ENCODE measurements at places on chromosomes 4 and X. TPM values are rescaled to one million over a fixed set of nuclear protein-coding genes. Genes with fewer than 3 reads are reported as not detected.
A peak's percentile ranks its signal among the peaks of the same experiment; 100 is the strongest.

GRCh38 chrX:134525086-134525792 is 65.3 kb downstream of the HPRT1 start:
- no peak overlapping the region for H3K27ac ChIP-seq
- no peaks in the 10 kb centered on the region for H3K4me1 ChIP-seq
- no peak overlapping the region for H3K4me3 ChIP-seq

DNA sequence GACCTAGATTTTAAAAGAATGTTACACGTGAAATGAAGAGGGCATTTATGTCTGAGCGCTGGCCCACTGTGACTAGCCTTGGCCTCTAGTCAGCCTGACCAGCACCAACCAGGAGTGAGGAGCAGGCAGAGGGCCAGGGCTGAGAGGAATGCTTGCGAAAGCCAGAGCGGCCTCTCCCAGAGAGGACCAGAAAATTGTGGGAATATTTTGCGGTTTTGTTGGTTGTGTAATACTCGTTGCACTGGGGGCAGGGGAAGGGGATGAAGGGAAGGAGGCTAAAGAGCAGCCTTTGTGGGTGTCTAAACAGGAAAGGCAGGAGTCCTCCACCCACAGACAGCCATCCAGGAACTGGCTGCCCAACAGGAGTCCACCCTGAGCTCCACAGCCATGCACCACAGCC is 3.8 kb downstream of the GABRE start:
- no peak overlapping the region for H3K27ac ChIP-seq
- peak; percentile 54 for DNase-seq
- H3K27me3 ChIP-seq = peaks cover 26% of the 10 kb centered on the region
- no peak overlapping the region for H3K4me3 ChIP-seq

Gene MAGEC2
- total RNA-seq = not detected

Gene CRLF2
- total RNA-seq = 0.88 TPM

DNA sequence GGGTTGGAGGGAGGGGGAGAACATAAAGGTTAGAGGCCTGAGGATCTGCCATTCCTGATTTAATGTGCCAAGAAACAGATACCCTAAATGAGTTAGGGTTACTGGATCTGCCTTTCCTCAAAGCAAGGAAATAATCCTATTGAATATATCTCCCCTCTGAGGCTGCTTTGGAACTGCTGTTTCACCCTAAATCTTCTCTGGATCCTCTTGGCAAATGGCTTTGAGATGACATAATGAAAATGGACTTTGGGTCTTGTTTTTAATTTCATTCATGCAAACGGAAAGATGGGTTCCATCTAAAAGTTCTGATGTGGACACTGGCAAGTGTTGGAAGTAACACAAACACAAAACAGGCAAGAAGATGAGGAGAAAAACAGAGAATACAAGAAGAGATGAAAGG is 23.0 kb upstream of the MAOA start:
- no peak overlapping the region for H3K4me3 ChIP-seq
- no peaks in the 10 kb centered on the region for H3K27me3 ChIP-seq
- no peak overlapping the region for H3K27ac ChIP-seq
- DNase-seq = no peak
- H3K36me3 ChIP-seq = no peaks in the 10 kb centered on the region

DNA sequence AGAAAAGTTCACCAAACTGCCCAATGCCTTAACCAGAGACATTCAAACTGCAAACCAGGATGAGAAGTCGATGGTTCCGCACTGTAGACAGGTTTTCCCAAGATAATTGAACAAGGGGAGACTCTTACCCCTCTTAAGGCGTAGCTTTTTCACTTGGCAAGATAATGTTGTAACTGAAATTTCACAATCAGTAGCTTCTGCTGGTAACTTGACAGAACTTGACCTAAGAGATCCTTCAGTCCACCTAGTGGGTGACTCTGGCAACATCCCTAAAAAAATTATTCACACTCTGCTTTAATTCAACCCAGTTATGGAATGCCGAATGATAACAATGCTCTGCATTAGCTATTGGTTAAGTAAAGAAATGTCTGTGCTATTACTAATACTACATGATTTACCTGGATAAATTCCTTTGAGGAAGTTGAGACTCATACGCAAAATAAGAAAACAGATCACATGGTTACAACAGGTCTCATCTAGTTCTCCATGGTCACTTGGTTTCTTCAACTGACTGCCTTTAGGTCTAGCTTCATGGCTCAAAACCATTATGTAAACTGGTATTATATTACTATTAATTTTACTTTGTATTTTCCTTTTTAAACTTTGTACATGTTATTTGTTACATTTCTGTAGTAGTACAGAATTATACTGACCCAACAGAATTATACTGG is 9.1 kb downstream of the ELF2 start:
- no peak for DNase-seq
- no peak overlapping the region for H3K27ac ChIP-seq
- no peaks in the 10 kb centered on the region for H3K4me1 ChIP-seq
- H3K27me3 ChIP-seq = no peaks in the 10 kb centered on the region

Gene KCND1
- total RNA-seq = 1.2 TPM

GRCh38 chr4:47838445-47838844 is 578 bp upstream of the CORIN start:
- H3K36me3 ChIP-seq = no peaks in the 10 kb centered on the region
- no peak overlapping the region for H3K4me3 ChIP-seq
- no peak overlapping the region for H3K27ac ChIP-seq
- no peaks in the 10 kb centered on the region for H3K27me3 ChIP-seq

DNA sequence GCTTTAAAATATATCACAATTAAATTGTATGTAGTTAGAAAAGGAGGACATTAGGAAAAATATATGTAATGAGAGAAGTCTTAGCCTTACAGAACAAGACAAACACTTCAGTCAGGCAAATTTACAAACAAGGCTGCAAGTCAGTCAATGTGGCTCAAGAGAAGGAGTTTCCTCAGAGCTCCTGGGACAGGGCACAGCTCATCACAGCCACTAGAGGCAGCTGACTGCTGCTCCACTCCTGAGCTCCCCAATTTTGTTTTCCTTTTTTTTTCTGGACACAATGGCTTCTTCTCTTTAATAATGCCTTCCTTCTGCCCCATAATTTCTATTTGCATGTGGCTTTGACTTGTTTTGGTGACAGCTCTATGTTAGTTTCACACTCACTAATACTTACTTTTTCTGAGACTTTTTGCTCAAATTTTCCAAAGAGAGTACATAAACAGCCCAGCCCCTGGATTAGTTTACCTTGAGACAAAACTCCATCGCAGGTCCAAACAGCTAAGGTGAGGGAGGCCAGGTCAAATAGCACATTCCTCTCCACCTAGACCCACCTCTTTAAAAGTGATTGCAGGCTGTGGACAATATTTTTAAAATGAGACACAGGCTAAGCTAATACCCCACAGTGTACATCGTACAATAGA is 850.4 kb upstream of the FRG1 start:
- H3K4me3 ChIP-seq = no peak overlapping the region
- no peaks in the 10 kb centered on the region for H3K36me3 ChIP-seq

Gene YIPF6
- total RNA-seq = 27.9 TPM

Gene CXCL11
- not detected for total RNA-seq

- H3K27ac ChIP-seq = peak overlapping the region; percentile 64
- peaks cover 9% of the 10 kb centered on the region for H3K4me1 ChIP-seq
- no peak overlapping the region for H3K4me3 ChIP-seq
- H3K27me3 ChIP-seq = no peaks in the 10 kb centered on the region
- no peaks in the 10 kb centered on the region for H3K36me3 ChIP-seq
- no peak for DNase-seq
Observed at GRCh38 chr4:143389579-143390195, 53.0 kb downstream of the GAB1 start.

- no peak overlapping the region for H3K27ac ChIP-seq
- no peak for DNase-seq
- no peaks in the 10 kb centered on the region for H3K36me3 ChIP-seq
- H3K4me1 ChIP-seq = no peaks in the 10 kb centered on the region
Observed at GRCh38 chr4:4578981-4579380, 37.1 kb upstream of the STX18 start.

- no peaks in the 10 kb centered on the region for H3K36me3 ChIP-seq
- H3K4me1 ChIP-seq = no peaks in the 10 kb centered on the region
- no peak for DNase-seq
Observed at GRCh38 chrX:150476164-150476699, 92.2 kb upstream of the MTM1 start.

Gene SLITRK4
- total RNA-seq = 2.5 TPM

- H3K27me3 ChIP-seq = no peaks in the 10 kb centered on the region
- H3K27ac ChIP-seq = no peak overlapping the region
- no peak overlapping the region for H3K4me3 ChIP-seq
- DNase-seq = no peak
- H3K36me3 ChIP-seq = no peaks in the 10 kb centered on the region
Observed at GRCh38 chr4:110449947-110450346, 26.0 kb upstream of the ENPEP start.

DNA sequence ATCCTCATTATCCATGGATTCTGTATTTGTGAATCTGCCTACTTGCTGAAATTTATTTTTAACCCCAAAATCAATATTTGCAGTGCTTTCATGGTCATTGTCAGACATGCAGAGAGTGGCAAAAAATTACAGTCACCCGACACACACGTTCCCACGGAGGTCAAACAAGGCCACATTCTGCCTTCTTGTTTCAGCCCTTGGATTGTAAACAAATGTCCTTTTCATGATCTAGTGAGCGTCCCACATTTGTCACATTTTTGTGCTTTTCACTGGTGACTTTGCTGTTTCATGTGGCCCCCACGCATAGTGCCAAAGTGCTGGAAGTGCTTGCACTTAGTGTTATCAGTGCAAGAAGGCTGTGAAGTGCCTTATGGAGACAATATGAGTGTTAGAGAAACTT is 45.0 kb downstream of the SOD3 start:
- no peak overlapping the region for H3K4me3 ChIP-seq
- DNase-seq = no peak
- no peaks in the 10 kb centered on the region for H3K36me3 ChIP-seq
- H3K27ac ChIP-seq = no peak overlapping the region

GRCh38 chrX:65707151-65707550 is 39.7 kb downstream of the MSN start:
- no peak for DNase-seq
- H3K36me3 ChIP-seq = no peaks in the 10 kb centered on the region
- H3K27me3 ChIP-seq = peaks cover 3% of the 10 kb centered on the region

DNA sequence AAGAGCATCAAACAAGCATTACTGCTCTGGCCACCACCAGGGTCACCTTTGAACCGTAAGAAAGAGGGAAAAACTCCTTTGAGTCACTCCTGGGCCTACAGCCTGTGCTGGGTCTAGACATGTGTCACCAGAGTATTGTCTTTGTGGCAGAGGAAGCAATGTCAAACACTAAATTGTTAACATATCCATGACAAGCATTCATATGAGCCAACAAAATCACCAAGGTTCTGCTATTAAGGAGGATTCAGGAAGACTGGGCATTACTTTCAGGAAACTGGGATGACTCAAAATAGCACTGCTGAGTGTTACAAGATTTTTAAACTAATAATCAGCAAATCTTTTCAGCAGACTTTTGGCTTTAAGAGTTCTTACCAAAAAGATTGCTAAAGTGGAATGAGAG is 28.1 kb downstream of the LGI2 start:
- H3K36me3 ChIP-seq = no peaks in the 10 kb centered on the region
- no peak overlapping the region for H3K4me3 ChIP-seq
- DNase-seq = no peak
- no peaks in the 10 kb centered on the region for H3K4me1 ChIP-seq
- no peaks in the 10 kb centered on the region for H3K27me3 ChIP-seq

Gene NAAA
- 56.5 TPM for total RNA-seq

GRCh38 chr4:65546882-65547416 is 123.3 kb downstream of the EPHA5 start:
- H3K27ac ChIP-seq = no peak overlapping the region
- no peaks in the 10 kb centered on the region for H3K27me3 ChIP-seq

DNA sequence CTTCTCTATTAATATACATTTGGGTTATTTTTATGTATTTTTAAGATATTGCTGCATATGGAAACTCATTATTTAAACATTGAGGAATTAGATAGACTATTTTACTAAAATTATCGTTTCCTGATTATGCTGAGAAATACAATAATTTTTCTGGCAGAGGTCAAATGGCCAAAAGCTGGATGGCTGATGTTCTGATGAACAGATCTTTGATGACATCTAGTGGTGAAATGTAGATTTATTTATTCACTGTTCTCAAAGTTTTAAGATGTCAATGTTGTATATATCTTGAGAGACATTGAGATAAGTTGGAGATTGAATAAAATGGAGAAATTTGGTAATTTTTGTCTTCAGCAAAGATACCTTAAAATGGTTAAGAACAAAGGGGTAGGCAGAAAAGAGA is 96.2 kb downstream of the UGT8 start:
- no peaks in the 10 kb centered on the region for H3K27me3 ChIP-seq
- no peaks in the 10 kb centered on the region for H3K36me3 ChIP-seq
- no peak overlapping the region for H3K4me3 ChIP-seq
- H3K4me1 ChIP-seq = no peaks in the 10 kb centered on the region

- no peaks in the 10 kb centered on the region for H3K27me3 ChIP-seq
- no peaks in the 10 kb centered on the region for H3K36me3 ChIP-seq
- H3K27ac ChIP-seq = no peak overlapping the region
- H3K4me3 ChIP-seq = no peak overlapping the region
- DNase-seq = no peak
- H3K4me1 ChIP-seq = no peaks in the 10 kb centered on the region
Observed at GRCh38 chr4:14812101-14812500, 190.2 kb upstream of the CPEB2 start.

- no peak for DNase-seq
- H3K4me1 ChIP-seq = no peaks in the 10 kb centered on the region
- no peak overlapping the region for H3K4me3 ChIP-seq
- H3K36me3 ChIP-seq = peaks cover 5% of the 10 kb centered on the region
Observed at GRCh38 chr4:45741897-45742296, 382.0 kb downstream of the GABRG1 start.

Gene LONRF3
- total RNA-seq = 16.0 TPM

- H3K27ac ChIP-seq = no peak overlapping the region
- no peak overlapping the region for H3K4me3 ChIP-seq
- no peak for DNase-seq
- H3K4me1 ChIP-seq = no peaks in the 10 kb centered on the region
Observed at GRCh38 chrX:110741213-110741796, 54.3 kb downstream of the CHRDL1 start.

- H3K27ac ChIP-seq = no peak overlapping the region
- peak; percentile 49 for DNase-seq
- H3K4me1 ChIP-seq = no peaks in the 10 kb centered on the region
- H3K27me3 ChIP-seq = no peaks in the 10 kb centered on the region
- H3K36me3 ChIP-seq = no peaks in the 10 kb centered on the region
Observed at GRCh38 chr4:104064646-104065577, 345.1 kb upstream of the TACR3 start.

Measured in breast epithelium (tissue), 4 donors.